ENCODE measurements at places on chromosomes 7 and 10.

DNA sequence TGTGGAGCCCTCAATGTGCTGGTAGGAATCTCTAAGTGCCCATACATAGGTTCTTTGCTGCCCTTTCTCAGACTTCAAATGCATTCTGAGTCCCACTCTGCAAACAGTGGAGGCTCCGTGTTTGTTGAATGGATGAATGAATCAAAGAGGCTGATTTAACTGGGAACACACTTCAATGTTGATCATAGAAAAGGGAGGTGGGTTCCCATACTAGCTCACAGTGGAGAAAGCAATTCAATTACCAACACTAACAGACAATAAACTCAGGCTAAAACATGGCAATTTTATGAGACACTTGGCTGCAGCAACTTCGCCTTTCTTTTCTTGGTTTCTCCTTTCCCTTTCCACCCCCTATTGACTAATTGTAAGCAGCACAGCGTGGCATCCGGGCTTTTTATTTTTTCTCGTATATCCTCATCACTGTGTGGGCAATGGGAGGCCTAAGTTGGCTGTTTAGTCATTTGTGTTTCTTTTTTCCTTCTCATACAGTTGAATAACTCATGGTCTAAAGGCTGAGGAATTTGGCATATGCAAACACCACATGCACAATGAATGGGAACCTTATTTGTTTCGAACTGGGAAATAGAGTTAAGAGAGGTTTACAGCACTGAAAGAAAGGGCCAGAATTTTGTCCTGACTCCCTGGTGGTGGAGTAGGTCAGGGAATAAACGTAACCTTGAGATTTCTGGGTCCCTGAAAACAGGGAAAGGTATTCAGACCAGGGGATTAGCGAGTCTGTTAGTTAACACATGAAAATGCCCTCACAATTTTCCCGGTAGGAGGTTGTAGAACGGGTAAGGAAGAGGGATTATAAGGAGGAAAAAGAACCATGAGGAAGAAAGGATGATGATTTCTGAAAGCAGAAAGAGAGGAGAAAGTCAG, 858.5 kb downstream of the KCNMA1 start:
- peak; percentile 30 for DNase-seq

DNA sequence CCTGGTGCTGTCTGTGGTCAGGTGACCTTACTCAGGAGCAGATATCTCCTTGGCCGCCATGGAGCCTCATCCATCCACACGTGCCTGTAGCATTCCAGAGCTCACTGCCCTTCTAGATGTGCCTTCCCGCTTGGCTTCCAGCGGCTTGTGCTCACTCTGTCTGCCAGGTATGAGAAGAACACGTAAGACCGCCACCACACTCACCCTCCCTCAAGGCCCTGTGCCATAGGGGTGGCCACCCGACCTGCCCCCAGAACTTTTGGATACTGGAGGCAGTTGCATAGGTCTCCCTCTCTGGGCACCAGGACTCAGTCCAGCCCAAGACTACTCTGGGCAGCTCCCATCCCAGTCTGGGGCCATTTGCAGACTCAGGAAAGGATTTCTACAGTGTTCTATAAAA, 4.1 kb downstream of the MARVELD1 start:
- no peak for DNase-seq

- no peak for DNase-seq
Measured at GRCh38 chr10:72257051-72257892, 16.5 kb upstream of the DDIT4 start.

- DNase-seq = peak; percentile 48
Measured at GRCh38 chr10:6579904-6580278, at the start of gene PRKCQ. Gene PRKCQ (minus strand): TSS chr10:6580276. CDS start chr10:6515135, 65,141 bp downstream.

GRCh38 chr10:131921184-131921583, 20.4 kb downstream of the PPP2R2D start:
- DNase-seq = no peak

GRCh38 chr7:38831259-38831996, 77.6 kb downstream of the VPS41 start:
- DNase-seq = no peak

- no peak for DNase-seq
Measured at GRCh38 chr7:84665339-84665738, 470.8 kb upstream of the SEMA3A start.

DNA sequence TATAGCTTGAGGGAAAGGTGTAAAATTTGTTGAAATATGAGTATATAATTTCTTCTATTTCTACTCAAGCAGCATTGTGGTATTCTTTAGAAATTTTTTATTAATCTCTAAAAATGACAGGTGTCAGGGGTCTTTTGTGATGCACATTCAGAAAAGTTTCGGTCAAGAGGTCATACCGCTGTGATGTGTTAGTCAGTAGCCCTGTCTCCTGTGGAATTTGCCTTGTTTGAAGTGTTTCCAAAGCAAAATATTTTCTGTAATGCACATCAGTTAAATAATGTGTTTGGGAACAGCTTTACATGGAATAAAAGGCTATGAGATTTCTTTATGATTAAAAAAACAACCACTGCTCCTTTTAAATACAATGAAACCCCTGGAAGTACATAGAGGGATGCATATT, 35.8 kb downstream of the FOXP2 start:
- DNase-seq = peak; percentile 1

DNA sequence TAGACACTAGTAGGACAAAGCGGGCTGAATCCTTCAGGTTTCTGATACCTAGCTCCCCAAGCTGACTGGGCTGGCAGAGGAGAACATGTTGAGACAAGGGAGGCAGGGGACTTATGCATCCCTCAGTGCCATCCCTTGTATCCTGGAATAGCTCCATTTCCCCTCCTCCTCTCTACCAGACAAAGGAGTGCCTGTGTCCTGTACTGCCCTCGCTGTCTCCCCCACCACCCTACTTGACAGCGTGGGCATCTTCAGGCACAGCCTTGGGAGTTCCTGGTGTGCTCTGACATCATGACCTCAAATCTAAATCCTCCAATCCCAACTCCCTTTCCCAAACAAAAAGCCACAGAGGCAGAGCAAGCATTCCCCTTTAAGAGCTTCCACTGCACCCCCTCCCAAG, 9.0 kb downstream of the SFXN3 start:
- DNase-seq = no peak

GRCh38 chr7:32059289-32060011, 10.8 kb downstream of the PDE1C start:
- peak; percentile 33 for DNase-seq

GRCh38 chr10:3102720-3103427, 35.5 kb downstream of the PFKP start:
- no peak for DNase-seq

- DNase-seq = no peak
Measured at GRCh38 chr10:132011024-132011423, 29.3 kb upstream of the BNIP3 start.

DNA sequence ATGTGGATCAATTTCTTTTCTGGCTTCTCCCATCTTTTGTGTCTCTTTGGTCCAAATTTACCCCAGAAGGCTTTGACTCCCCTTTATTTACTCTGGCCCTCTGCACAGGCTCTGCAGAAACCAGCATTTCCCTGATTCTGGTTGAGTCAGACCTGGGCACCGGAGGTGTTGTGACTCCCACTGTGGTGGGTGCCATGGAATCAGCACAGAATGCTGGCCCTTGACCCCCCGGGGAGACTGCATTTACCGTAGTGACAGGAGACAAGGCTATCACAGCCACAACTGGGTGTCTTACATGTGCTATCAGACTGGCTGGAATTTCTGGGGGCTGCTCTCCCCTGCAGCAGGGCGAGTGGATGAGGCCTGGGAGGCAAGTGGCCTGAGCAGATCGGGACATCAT, 37.6 kb downstream of the PLXDC2 start:
- DNase-seq = no peak

DNA sequence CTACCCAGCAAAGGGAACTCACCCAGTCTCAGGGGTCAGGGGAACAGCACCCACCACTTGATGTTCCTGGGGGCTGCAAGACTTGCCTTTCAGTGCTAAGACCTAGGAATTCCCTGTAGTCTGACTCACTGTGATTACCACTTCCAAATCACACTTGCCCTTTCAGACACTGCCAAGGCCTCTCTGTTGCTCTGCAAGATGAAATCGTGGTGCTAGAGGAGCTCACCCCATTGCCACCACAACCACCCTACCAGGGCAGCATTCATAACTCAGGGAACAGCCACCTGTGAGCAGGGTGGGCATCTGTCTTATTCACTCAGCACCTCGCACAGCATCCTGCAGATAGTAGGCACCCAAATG, 36.5 kb downstream of the XPNPEP1 start:
- DNase-seq = no peak

DNA sequence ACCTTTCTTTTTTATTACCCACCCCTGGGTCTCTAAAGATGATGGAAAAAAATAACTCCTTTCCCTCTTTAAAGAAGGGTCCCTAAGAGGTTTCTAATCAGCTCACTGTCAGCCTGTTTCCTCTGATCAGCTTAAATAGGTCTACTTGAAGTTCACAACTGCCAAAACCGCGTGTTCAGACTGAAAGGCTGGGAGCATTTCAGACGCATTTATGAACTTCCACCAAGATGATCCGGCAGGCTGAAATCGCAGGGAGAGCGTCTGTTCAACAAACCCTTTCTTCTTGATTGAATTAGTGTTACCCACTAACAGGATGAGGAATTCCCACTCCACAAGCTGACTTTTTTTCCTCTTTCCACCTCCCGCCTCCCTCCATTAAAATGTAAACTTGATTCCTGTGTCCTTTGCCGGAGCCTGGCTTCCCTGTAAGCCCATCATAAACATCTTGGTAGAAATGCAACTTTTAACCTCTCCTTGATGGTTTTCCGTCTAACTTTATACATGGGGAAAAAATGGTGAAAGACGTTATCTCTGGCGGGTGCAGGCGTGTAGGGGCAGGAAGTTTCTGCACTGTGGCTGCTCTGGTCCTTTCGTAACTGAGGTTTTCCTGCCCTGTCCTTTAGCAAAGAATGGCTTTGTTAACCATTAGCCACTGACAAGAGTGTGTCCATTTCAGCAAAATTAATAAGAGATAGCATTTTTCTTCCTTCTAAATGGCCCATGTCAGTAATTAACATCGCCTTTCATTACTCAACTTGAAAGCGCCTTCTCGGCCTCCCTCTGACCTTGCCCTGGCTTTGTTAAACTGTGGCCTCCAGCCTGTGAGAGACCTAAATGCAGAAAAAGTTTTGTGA, 130.7 kb downstream of the BAMBI start:
- DNase-seq = no peak

- peak; percentile 70 for DNase-seq
Measured at GRCh38 chr10:87661861-87662785, 2.4 kb downstream of the PAPSS2 start.

GRCh38 chr7:159177284-159177953, 32.8 kb upstream of the VIPR2 start:
- DNase-seq = no peak

GRCh38 chr7:55361560-55361959, 3.6 kb upstream of the LANCL2 start:
- DNase-seq = no peak

- DNase-seq = no peak
Measured at GRCh38 chr10:109022417-109023049, 900.8 kb downstream of the XPNPEP1 start.

- peak; percentile 50 for DNase-seq
Measured at GRCh38 chr10:119608316-119609155, 11.8 kb upstream of the TIAL1 start.

- DNase-seq = no peak
Measured at GRCh38 chr10:42990016-42990720, 86.7 kb upstream of the RET start.

DNA sequence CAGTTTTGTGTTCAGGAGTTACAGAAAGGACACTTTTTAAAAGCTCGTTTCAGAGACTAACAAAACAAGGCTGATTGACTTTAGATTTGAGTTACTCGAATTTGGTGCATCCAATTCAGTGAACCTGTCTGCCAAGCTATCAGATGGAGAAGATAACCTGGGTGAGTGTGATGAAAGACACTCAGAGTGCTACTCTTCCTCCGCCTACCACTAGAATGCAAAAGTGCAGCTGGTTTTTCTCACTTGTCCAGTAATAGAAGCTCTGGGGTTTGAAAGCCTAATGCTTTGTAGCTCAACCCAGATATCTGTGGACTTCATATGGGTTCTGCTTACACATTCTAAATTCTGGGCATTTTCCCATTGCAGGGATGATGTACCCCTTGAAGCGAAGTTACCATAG, 82.8 kb upstream of the NPY start:
- no peak for DNase-seq

DNA sequence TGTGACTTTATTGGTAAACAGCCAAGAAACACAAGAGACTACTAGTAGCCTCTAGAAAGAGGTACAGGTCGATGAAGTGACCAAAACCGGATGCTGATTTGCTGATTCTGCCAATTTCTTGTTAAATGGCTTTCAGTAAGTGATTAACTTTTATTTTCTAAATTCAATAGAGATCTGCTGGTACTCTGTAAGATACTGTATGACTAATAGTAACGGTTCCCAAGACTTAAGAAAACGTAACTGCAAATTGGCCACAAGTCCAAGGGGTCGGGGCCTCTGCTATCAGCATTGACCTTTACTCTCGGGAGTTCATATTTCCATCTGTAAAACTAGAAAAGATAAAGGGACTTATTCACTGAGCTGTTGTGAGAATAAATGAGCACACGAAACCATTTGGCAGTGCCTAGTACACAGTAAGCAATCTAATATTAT, 1.4 kb downstream of the FAM3C start:
- no peak for DNase-seq

DNA sequence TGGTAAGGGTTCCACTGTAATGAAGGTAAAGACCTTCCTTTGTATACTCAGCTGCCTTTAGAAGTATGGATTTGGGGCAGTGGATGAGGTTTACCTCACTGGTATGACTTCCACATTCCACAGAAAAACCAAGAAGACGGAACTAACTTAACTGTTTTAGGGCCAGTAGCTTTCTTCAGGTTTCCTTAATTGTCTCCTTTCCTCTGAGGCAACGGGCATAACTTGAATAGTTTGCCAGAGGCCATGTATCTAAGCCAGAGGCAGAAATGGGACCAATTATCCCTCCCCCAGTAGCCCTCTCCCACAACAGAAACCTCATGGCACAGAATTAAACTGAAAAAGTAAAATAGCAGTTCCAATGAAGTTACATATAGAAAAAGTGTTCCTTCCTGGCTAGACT, 281.7 kb downstream of the PHTF2 start:
- DNase-seq = no peak

DNA sequence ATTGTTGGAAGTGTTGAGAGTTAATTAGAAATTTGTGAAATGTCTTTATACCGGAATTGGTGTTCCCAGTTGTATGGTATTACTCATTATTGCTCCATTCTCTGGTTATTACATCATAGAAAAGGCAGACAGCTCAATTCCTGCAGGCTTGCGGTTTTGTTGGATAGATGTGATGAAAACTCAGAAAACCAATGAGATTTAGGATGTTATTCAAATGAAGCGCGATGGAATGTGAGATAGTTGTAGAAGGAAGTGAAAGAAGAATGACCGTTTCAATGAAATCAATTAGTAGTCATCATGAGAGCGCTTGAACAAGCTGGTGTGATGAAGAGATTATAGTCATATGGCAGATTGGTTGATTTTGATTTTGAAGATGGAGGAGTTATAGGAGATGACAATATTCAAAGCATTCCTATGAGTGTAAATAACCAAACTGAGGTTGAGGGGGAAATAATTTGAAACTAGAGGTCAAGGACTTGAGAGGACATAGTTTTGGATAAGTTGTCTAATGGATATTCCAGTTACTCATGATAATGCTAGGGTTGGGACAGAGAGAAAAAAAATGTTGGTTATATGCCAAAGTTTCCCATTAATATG, 991.5 kb downstream of the NRG3 start:
- peak; percentile 87 for DNase-seq

Data from ELR (cell line).